ENCODE measurements at places on chromosomes 1 and 21.

DNA sequence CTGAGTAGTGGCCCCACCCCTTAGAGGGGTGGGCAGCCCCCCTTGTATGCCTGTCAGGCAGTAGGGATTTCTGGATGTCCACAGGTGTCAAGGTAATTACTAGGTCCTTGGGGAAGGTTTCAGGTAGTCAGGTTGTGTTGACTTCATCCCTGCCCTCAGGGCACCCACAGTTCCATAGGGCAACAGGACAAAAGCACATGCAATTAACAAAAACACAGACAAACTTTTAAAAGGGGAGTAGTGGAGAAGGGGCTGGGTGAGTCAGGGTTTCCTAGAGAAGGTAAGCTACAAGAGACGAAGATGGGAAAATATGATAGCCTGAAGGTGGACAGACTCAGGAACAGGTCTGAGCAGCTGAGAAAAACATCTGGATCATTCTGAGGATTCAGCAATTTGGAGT is 14.1 kb downstream of the KRTCAP2 start:
- no peak for DNase-seq

- DNase-seq = no peak
Measured at GRCh38 chr1:40155910-40156309, 5.3 kb upstream of the RLF start.

DNA sequence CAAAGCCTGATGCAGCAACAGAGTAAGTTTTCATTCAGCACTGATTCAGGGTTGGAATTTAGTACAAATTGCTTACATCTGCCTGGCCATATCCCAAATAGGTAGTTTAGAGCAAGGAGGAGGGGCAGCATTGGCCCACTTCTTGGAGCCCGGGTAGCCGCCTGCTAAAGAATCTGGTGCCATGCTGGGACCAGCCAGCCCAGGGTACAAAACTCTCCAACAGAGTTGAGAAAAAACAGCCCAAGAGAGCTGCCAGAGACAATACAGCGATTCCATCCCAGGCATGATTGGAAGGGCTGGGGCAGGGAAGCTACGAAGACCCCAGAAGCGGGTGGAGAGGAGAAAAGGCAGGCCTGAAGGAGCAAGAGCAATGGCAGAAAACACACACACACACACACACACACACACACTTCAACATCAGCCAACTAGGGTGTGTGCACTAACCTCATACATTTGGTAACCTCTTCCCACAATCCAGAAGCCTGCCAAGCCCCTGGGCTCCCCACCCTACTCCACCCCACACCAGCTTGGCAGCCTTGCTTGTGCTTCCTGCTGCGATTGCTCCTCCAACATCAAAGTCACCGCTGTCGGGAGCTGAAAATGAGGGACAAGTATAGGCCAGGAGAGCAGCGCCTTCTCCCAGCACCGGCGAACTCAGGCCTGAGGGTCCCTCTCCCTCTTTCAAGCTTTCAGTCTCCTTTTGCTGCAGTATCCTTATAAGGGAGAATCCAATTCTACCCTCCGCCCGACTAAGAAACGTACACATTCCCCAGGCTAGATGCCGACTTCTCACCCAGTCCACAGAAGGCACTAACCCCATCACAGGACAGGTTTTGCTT is 1.2 kb downstream of the PIK3C2B start:
- no peak for DNase-seq

DNA sequence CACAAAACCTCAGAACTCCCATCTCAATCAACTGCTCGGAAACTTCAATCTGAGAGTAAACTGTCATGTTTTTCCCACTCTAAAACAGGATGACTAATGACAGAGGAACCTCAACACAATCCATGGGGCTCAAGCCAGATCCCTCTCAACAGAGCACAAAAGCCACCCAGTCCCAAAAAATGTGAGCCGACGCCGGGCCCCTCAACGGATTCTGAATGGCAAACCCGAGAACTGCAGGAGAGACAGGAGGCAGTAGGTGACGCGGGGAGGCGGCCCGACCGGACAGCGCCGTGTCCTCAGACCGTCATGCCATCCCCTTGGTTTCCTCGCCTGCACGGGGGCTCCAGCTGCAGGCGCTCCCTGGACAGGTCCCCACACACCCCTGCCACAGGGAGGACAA is 53.4 kb downstream of the SSBP3 start:
- DNase-seq = no peak

DNA sequence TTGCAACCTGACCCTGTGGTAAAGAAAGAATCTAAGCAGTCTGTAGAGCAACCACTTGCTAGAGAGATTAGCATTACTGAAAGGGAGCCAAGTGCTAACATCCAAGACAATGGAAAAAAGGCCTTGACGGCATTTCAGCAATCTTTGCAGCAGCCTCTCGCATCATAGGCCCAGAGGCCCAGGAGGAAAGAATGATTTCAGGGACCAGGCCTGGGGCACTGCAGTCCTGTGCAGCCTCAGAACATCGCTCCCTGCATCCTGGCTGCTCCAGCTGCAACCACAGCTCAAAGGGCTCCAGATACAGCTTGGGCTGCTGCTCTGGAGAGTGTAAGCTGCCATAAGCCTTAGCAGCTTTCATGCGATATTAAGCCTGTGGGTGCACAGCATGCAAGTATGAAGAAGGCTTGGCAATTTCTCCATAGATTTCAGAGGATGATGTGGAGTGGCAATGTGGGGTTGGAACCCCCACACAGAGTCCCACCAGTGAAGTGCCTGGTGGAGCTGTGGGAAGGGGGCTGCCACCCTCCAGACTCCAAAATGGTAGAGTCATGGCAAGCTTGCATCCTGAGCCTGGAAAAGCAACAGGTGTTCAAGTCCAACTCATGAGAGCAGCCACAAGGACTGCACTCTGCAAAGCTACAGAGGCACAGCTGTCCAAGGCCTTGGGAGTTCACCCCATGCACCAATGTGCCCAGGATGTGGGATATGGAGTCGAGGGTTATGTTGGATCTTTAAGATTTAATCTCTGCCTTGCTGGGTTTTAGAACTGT is 110.6 kb upstream of the HMGB4 start:
- DNase-seq = no peak

GRCh38 chr1:29824511-29825273 is 588.4 kb downstream of the PTPRU start:
- DNase-seq = no peak

GRCh38 chr21:28325618-28326017 is 667.1 kb downstream of the LTN1 start:
- no peak for DNase-seq

GRCh38 chr21:36183144-36183795 is 26.6 kb downstream of the DOP1B start:
- no peak for DNase-seq

- DNase-seq = no peak
Measured at GRCh38 chr1:156104861-156105832, 9.4 kb upstream of the LMNA start.

DNA sequence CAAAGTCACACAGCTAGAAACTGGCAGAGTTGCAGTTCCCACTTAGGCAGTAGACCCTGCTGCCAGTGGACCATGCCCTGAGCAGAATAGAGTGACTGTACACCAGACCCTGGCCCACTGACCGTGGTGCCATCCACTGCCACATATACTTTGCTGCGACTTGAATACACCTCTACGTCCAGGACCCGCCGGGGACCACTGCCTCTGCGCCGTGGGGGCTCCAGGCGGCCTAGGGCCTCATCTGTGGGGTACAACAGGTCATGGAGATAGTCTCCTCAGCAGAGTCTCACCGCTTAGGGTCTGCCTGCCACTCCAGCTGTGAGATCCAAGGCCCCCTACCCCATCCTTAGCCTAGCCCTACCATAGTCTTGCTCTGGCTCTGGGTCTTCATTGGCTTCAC is 1.6 kb downstream of the POMGNT1 start:
- no peak for DNase-seq

- DNase-seq = no peak
Measured at GRCh38 chr1:2796890-2797740, 4.4 kb downstream of the TTC34 start.

DNA sequence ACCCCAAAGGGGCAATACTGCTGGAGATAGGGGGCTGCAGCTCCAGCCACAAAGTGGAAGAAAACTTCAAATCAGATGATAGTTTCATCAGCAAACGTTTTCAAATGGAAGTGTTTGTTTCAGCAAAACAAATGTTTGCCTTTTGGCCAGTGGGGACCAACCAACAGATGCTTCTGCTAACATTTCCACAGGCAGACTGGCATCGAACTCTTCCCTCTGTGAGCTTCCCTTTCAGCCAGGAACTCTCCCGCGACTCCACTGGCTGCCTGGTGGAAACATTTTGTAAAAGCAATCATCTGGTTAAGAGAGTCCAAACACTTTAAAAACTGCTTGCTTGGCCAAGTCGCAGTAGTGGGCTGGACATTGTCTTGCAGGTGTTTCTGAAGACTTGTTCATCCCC is 30.7 kb downstream of the CENPF start:
- no peak for DNase-seq

DNA sequence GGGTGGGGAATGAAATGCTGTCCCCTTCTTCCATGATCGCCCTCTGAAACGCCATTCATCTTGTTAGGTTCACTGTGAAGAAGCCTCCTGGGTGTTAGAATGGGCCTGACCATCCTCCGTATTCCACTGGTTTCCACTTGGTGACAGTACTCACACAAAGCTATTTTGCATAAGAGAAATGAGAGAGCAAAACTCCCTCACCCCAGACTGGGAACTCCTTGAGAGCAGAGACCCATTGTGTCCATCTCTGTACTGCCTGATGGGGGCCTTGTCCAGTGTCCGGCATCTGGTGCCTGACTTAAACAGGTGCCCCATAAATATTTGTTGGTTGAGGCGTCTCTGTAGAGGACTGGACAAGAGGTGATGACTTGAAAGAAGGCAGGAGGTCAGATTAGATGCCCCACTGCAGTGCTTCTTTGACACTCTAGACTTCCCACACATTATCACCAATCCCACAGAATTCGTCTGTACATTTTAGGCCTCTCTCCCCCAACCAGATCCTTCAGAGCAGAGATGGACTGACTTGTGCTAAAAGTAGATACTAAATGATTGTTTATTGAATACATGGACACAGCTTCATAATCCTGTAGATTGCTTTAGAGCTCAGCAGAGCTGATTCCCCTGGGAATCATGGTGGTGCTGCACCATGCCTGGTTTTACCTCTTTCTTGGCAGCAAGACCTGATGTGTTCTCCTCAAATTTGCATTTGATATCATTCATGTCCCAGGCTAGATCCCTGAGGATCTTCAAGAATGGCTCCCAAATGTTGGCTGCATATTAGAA is 22.4 kb upstream of the KCNA2 start:
- DNase-seq = no peak

DNA sequence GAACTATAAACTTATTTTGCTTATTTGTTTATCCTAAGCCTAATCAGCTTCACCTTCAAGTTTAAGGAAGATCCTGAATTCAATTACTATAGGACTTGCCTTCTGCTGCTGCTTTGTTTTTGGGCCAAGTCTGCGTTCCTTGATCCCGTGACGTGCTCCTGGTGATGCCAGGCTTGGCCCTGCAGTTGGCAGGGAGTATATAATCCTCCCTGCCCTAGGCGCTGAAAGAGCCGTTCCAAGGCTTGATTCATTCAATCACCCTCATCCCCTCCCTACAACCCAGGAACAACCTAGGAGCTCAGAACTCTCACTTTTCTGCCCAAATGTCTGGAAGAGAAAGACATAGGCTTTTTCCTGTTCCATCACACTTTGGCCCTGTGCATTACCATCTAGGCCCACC is 12.4 kb upstream of the LRRN2 start:
- no peak for DNase-seq

- no peak for DNase-seq
Measured at GRCh38 chr1:213615226-213615916, 372.4 kb upstream of the PROX1 start.

- no peak for DNase-seq
Measured at GRCh38 chr1:39431927-39432326, 59.5 kb upstream of the BMP8A start.

GRCh38 chr1:204359131-204359473 is 627 bp downstream of the PLEKHA6 start:
- DNase-seq = no peak

DNA sequence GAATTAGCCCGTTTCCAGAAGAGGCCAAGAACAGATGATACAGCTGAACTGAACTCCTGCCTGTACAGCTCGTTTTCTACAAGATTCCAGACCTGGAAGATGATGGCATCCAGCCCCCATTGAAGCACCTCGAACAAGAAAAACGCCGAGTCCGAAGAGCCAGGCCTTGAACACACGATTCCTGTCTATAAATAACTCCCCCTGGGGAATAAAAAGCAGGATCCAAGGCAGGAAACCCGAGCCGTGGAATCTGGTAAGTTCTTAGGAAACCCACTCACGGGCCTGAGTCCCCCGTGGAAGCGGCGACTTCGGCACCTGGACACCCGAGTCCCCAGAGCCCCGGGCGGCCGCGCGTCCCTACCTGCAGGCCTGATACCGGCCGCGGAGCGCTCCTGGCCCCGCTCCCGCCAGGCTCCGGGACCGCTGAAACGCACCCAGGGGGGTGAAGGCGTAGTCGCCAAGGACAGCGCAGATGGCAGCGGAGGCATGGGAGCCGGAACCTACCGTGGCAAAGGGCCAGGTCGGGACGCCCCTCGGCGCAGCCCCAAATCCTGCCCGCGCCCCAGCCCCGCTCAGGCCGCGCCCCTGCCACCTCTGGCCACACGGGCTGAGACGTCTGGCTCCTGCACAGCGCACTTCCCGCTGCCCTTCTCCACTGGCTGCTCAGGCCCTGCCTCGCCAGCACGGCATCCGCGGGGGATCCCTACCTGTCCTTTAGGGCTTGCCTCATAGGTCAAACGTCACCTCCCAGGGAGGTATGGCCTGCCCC is 14.0 kb upstream of the HLCS start:
- DNase-seq = no peak

DNA sequence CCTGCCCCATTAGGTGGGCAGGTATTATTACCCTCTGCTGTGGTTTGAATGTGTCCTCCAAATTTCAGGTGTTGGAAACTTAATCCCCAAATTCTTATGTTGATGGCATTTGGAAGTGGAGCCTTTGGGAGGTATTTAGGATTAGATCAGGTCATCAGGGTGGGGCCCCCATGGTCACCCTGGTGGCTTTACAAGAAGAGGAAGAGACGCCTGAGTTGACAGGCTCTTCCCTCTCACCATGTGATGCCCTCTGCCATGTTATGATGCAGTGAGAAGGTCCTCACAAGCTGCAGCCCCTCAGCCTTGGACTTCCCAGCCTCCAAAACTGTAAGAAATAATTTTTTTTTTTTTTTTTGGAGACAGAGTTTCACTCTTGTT is 8.8 kb upstream of the THEMIS2 start:
- no peak for DNase-seq

- DNase-seq = no peak
Measured at GRCh38 chr1:17607644-17608581, 68.4 kb downstream of the ARHGEF10L start.

GRCh38 chr1:162113419-162113818 is 43.9 kb downstream of the NOS1AP start:
- no peak for DNase-seq

GRCh38 chr1:23796466-23797271 is 3.9 kb downstream of the GALE start:
- DNase-seq = no peak

GRCh38 chr1:201917362-201918033 is 28.8 kb downstream of the SHISA4 start:
- DNase-seq = no peak

Measured in GM13976 (cell line).